ENCODE measurements at places on chromosomes 16 and 17.
A peak's percentile ranks its signal among the peaks of the same experiment; 100 is the strongest.

GRCh38 chr16:20310421-20311395 lies 16.6 kb downstream of the GP2 start:
- DNase-seq = no peak

DNA sequence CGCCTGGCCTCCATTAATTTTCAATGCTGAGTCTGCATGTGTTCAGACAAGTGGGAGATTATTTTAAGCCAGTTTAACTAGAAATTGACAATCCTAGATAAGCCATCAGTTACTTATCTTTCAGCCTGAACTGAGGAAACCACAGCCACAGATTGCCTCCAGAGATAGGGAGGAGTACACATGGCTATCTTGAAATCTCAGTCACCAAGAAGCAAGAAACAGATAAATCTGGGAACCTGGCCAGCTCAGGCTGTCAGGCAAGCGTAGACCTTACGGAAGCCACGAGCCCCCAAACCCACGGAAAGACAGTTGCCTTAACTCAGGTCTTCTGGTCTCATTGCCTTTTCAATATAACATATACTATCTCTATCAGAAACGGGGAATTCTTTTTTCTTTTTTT lies 2.0 kb upstream of the GLG1 start:
- DNase-seq = no peak

- DNase-seq = no peak
Observed at GRCh38 chr16:72825912-72826621, 221.9 kb downstream of the ZFHX3 start.

DNA sequence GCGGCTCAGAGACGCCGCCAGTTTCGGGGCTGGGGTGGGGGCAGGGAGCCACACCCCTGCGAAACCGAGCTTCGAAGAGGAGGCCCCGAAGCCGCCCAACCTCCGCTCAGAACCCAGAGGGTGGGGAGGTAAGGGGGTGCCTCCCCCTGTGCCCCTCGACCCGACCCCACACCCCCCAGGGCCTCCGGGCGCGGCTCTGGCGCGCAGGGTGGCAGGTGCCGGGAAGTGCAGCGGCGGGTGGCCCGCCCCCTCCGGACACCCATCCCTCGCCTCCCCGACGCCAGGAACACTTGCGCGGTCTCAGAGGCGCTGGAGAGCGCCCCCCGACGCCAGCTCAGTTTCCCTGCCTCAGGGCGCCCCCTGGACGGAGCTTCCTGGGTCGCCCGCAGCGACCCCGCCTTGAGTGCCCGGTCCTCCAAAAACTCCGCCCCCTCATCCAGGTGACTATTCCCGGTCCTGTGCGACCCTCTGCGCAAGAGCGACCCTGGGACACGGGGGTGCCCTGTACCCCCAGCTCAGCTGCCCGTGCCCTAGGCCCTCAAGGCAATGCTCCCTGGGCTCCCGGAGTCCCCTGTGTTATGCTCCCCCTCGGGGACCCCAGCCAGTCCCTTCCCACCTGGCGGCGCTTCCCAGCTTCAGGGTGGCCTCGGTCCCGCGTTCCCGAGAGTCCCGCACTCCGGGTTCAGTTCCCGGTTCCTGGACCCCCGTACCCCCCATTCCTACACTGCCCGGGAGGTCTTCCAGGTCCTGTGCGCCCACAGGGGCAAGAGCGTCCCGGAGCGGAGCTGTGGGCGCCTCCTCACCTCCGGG lies 562 bp downstream of the PPL start:
- DNase-seq = no peak

- peak; percentile 83 for DNase-seq
Observed at GRCh38 chr17:58006560-58006923, 504 bp downstream of the SRSF1 start.

GRCh38 chr17:68497885-68498319 lies 14.3 kb upstream of the PRKAR1A start:
- DNase-seq = no peak

DNA sequence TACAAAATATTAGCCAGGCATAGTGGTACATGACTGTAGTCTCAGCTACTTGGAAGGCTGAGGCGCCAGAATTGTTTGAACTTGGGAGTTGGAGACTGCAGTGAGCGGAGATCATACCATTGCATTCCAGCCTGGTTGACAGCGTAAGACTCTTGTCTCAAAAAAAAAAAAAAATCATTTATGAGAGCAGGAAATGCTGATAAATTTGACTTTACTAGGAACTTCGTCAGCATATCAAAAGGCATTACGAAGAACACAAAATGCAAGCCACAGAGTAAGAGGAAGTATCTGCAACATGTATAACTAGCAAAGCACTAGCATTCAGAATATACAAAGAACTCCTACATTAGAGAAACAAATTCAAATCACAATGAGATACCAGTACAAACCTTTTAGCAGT lies 279.3 kb downstream of the ZFHX3 start:
- DNase-seq = no peak

- no peak for DNase-seq
Observed at GRCh38 chr16:47732523-47733111, 271.5 kb downstream of the PHKB start.

GRCh38 chr17:60640503-60640902 lies 37.1 kb upstream of the BCAS3 start:
- no peak for DNase-seq

DNA sequence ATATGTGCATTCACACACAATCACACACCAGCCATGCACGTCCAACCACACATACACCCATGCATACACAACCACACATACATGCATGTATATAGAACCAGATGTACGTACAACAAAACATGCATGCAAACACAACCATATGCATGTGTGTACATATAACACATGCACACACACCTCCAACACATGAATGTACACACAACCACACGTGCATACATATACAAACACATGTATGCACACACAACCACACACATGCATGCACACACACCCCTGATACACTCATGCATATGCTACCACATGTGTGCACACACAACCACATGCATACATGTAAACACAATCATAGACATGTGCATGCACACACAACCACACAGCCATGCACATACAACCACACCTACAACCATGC lies 52.0 kb upstream of the SDK2 start:
- no peak for DNase-seq

GRCh38 chr16:68126395-68126794 lies 41.2 kb downstream of the NFATC3 start:
- DNase-seq = no peak

- no peak for DNase-seq
Observed at GRCh38 chr16:88566158-88566557, 4.0 kb upstream of the ZC3H18 start.

GRCh38 chr17:42608305-42609181 lies 631 bp downstream of the RETREG3 start:
- no peak for DNase-seq

GRCh38 chr16:17474037-17474436 lies 3.3 kb upstream of the XYLT1 start:
- DNase-seq = no peak

DNA sequence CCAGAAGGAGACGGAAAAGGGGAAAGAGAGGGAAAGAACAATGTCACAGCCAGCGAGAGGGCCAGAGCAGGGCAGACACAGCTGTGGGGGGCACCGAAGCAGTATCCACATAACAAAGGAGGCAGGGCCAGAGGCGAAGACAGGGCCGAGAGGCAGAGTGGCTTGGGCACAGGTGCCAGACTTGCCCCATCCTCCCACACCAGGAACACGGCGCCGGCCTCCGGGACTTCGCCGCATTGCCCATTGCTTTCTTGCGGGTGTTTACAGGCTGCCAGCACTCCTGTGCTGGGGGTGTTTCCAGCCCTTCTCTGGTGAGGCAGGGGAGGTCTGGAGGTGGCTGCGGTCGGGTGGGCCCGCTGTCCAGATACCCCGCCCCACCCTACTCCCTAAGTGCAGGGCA lies 78.0 kb downstream of the ENGASE start:
- no peak for DNase-seq

- DNase-seq = no peak
Observed at GRCh38 chr17:48470388-48471034, 40.5 kb upstream of the SKAP1 start.

DNA sequence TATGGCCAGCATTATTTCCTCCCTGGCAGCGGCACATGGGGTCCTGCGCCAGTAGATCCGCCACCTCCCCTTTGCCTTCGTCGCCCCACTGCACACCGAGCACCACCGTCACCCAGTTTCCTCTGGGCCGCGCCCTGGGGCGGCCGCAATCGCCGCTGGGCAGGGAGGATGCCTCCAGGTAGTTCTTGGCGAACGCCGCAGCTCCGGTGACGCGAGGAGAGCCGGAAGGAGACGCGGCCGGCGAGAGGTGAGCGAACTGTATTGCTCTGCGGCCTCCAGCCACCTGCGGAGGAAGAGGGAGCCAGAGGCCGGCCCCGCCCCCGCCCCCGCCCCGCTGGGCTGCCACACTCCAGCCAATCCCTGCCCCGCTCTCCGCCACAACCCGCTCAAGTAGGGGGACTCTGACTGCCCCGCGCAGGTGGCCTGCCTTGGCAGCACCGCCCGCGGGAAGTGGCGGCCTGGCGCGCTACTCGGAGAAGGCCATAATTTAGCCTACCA lies 11.8 kb upstream of the SLFN13 start:
- no peak for DNase-seq

DNA sequence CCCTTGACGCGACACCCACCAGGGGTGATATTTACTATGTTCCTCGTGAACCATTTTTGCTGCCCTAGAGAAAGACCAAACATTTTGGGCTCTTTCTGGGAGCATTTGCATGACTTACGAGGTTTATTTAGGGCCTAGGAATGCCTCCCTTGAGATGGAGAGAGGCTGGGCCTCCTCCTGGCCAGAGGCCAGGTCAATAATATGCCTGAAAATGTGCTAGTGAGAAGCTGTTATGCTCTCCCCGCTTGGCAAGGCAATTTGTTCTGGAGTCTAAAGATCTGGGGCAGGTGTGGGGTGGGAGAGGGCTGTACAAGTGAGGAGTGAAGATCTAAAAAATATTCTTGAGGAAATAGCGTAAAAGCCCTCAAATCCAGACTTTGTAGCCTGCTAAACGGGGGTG lies 587.3 kb upstream of the CDH5 start:
- no peak for DNase-seq

DNA sequence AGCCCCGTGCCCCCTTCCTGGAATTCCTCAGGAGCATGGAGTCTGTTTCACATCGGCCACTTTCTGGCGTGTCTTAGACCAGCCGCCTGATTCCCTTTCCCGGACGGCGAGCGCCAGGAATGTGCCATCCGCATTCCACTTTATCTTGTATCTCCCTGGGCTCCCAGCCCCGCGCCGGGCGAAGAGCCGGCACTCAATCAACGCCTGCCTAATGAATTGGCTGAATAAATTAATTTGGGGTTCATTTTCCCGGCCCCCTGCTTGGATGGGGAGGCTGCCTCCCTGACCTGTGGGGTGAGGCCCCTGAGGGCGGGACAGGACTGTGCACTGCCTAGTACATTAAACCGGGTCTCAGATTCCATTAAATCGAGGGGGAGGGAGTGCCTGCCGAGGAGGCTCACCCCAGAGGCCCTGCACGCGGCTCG lies 282.3 kb upstream of the TNRC6C start:
- DNase-seq = no peak

DNA sequence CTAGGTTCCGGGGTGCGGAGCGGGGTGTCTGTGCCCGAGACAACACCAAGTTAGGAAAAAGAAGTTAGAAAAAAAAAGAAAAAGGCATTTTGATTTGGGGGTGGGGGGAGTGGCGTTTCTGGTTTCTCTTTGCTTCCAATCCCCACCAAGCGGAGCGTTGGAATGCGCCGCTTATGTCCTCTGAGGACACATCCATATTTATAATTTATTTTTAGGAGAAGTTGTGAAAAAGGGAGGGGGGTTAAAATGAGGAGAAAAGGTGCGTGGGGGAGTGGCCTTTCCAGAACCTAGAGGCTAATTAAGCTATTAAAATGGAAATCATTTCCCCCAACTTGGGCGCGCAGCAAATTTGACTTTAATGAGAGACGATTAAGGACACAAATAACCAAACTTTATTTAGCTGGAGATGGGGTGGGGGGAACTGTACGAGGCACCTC lies 232.1 kb downstream of the MRTFB start:
- DNase-seq = no peak

- DNase-seq = no peak
Observed at GRCh38 chr17:22277595-22277994, 585.3 kb downstream of the KCNJ18 start.

- DNase-seq = no peak
Observed at GRCh38 chr17:60993497-60993896, 315.8 kb downstream of the BCAS3 start.

- no peak for DNase-seq
Observed at GRCh38 chr16:49461517-49461951, 87.9 kb downstream of the C16orf78 start.

- DNase-seq = no peak
Observed at GRCh38 chr17:16442141-16442540, 26.8 kb downstream of the TRPV2 start.

DNA sequence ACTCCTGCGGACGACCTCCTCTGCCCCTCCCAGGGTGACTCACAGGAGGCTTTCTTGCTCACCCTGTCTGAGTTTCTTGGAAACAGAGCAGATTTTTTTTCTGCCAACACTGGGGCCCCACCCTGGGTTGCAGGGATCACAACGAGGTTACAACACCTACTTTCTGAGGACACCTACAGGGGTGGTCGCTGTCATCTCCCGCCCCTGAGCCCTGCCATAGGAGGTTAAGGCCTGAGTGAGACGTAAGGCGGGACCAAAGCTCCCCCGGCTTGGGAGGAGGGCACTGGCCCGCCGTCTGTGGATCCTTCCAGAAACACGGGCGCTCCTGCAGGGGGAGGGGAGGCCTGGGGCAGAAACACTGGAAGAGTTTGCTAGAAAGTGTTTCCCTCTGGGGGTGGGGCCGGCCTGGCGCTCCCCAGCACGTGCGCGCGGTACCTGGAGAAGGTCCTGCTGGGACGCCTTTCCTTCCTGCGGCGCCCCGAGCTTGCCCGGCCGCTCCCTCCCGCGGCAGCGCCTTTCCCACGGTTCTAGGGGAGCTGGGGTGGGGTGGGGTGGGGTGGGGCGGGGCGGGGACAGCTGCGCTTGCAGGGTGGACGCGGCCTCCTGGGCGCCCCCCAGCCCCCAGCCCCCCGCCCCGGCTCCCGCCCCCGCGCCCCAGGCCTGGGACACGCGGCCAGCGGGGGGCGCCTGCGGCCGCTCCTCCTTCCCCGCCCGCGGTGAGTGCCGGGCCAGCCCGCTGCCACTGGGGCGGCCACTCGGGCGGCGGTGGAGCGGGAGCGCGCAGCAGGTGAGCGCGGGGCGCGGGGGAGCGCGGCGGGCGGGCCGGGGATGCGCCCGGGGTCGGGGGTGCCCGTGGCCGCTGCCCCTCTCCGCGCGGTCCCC lies 20.7 kb upstream of the ADCY7 start:
- no peak for DNase-seq

- no peak for DNase-seq
Observed at GRCh38 chr16:2082171-2082982, 34.6 kb downstream of the TSC2 start.

GRCh38 chr17:61412860-61413660 lies 13.4 kb downstream of the TBX2 start:
- DNase-seq = no peak

DNA sequence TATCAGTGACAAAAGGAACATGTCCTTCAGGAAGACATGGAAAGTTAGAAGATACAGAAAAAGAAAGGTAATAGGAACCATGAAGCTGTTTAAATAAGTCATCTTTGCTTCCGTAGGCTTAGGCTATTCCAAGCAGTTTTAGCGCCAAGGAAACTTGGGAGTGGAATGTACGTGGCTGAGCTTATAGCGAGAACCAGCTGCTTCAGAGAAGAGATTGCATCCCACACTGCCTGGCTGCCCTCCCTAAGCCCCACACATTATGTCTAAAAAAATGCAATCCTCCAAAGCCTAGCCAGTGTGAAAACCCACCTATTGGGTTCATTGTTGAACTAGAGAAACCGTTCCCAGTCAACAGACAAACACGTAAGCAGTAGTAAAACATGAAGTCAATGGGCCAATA lies 149.9 kb downstream of the SLC39A11 start:
- DNase-seq = no peak
